Smooth muscle cell of the brain vasculature (primary cell): ENCODE measurements at places on chromosomes 6 and 20.

GRCh38 chr20:6388671-6389197 lies 265.9 kb upstream of the FERMT1 start:
- no peak for DNase-seq

- no peak for DNase-seq
Measured at GRCh38 chr20:52425701-52426100, 234.1 kb upstream of the ZFP64 start.

- DNase-seq, result no peak
Measured at GRCh38 chr6:32327103-32327502, 44.6 kb downstream of the TSBP1 start.

- DNase-seq, result no peak
Measured at GRCh38 chr6:34343806-34344205, 48.7 kb downstream of the NUDT3 start.

DNA sequence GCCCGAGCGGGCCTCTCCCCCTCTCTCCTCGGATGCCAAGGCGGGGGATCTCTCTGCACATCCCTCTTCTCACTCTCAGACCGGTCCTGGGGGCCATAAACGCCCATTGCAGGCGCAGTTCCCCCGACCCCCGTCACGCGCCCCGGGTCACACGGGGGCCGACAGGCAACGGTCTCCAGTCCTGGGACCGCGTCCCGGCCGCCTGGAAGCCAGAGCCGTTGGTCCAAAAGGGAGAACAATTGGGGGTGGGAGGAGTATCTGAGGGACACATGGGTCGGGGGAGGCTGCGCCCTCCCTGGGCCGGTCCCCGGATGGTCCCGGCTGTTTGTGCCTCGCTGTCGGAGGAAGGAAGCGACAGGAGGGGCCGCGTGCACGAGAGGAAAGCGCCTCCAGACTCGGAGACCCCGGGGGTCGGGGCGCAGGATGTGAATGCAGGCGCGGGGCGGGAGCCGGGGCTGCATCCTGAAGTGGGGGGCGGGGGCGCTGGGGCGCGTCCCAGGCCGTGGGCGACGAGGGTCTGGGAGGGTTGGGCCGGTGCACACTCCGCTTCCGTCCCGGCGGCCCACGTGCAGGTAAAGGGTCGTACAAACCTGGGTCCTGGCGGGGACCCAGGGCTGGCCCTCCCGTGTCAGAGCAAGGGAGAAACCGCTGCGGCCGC lies 903 bp downstream of the SLC4A11 start:
- DNase-seq, result no peak

- no peak for DNase-seq
Measured at GRCh38 chr6:165664559-165665383, 1.7 kb upstream of the PDE10A start.

GRCh38 chr6:43500921-43501320 lies 9.2 kb downstream of the LRRC73 start:
- DNase-seq, result no peak

GRCh38 chr20:57396984-57397692 lies 5.9 kb downstream of the RBM38 start:
- no peak for DNase-seq

DNA sequence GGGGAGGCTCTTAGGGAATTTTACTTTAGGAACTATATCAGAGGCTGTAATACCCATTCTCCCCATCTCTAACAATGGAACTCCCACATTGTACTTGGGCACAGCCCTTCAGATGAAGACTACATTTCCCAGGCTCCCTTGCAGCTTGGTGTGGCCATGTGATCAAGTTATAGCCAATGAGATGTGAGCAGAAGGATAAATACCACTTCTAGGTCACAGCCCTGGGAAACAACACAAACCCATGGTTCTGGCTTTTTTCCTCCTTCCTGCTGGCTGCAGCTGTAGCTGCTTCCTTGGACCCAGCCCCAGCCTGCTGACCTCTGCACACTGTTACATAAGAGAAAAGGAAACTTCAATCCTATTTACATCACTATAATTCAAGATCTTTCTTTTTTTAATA lies 445.9 kb upstream of the JARID2 start:
- peak; percentile 77 for DNase-seq

GRCh38 chr20:21677781-21678180 lies 27.7 kb upstream of the PAX1 start:
- no peak for DNase-seq

DNA sequence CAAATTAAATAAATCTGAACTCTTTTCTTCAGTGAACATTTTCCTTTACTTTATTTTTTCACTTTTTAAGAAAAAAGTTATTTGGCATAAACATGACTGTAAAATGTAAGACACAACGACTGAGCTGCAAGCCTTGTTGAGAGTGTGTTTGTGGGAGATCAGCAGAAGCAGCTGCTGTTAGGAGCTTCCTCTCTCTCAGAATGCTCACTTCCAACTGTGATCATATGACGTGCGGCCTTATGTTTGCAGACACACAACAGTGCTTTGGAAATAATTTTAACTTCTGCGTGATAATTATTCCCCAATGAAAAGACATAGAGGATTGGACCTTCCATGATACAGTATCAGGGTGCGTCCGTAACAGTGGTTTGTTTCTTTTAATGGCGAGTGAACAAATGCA lies 104.0 kb downstream of the ARHGAP18 start:
- no peak for DNase-seq

DNA sequence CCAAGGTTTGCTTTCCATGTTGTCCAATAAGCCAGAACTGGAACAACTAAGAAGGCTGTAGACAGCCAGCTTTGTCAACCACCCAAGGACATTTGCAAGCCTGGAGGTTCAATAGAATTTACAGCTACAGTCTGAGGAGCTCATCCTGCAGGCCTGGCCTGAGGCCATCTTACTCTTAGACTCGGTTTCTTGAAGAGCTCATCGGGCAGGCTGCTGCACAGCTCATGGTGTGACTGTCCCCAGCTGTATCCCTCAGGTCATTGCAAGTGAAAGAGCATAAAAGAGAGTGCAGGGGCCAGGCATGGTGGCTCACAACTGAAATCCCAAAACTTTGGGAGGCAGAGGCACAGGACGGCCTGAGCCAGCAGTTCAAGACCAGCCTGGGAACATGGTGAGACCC lies 96.9 kb upstream of the FOXQ1 start:
- DNase-seq, result no peak

DNA sequence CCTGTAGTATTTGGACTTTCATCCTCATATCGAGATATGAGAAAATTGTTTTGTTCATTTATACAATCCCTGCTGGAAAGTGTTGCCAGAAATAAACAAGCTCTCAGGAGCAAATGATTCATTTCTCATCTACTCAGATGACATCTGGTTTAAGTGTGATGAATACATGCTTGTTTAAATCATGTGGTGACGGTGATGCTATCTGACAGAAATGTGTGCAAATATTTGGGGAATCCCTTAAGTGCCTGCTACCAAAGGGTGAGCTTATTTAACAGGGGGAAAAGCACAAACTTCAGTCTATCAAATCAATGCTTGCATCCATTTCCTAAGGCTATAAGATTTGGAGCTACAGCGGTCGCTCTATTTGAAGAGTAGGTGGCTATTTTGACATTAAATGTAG lies 368.3 kb upstream of the SASH1 start:
- peak; percentile 17 for DNase-seq

- DNase-seq, result no peak
Measured at GRCh38 chr6:29488874-29489273, 1.1 kb upstream of the MAS1L start.

DNA sequence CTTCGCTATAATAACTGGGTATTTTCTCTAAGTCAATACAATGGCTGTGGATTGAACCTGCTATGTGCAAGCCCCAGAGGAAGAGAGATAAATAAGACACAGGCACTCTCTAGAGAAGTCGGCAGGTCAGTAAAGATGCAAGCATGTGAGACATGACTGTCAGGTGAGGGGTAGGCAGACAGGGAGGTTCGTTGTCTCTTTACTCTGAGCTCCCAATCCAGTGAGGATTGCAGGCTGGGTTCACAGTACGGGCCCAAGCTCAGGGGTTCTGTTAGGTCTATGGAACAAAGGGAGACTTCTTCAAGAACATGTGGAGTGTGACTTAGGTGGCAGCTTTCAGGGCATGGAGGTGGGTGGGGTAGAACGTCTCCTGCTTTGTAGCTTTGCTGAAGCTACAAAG lies 147.2 kb downstream of the PCSK2 start:
- no peak for DNase-seq

- DNase-seq, result no peak
Measured at GRCh38 chr20:53794529-53795115, 201.0 kb upstream of the ZNF217 start.

- DNase-seq, result no peak
Measured at GRCh38 chr6:1562171-1562955, 47.4 kb upstream of the FOXC1 start.

DNA sequence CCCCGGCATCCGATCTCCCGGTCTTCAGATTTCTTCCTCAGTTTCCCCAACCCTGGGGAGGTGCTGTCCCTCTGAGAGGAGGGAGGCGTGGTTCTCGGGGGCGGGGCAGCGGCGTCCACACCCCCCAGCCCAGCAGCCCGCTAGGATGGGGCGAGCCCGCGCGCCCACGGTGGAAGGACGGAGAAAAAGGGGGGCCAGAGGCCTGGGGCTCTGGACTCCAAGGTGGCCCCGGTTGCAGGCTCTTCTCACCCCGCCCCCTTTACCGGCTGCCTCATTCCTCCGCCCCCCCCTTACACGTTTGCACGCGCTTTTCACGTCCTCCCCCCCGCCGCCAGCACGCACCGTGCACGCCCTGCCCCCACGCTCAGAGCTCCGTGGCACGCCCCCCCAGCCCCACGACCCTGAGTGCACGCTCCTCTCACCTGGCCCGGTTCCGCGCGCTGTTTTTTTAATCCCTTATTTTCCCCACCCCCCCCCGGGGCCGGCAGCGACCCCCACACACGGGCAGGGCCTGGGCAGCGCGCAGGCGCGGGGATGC lies 402 bp downstream of the ZBTB12 start:
- DNase-seq, result no peak

DNA sequence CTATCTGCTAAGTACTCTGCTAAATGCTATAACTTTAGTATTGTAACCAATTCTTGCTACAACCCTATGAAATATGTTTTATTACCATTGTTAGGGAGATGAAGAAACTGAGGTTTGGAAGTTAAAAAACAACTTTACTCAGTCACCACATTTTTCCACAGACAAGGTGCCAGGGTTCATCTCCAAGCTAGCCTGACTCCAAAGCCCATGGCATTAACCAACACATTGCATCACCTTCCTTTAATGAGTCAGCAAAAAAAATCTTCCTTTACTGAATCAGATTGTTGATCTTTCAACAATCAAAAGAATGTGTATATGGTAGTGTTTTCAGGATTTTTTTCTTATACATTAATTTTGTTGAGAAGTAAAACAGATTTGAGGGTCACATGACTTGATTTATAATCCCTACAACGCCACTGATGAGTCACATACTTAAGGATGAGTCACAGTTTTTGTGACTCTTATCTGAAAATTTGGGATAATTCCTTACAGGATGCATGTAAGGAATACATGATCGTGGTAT lies 41.5 kb downstream of the MAN1A1 start:
- no peak for DNase-seq

- no peak for DNase-seq
Measured at GRCh38 chr6:4372866-4373265, 237.5 kb upstream of the ECI2 start.

- no peak for DNase-seq
Measured at GRCh38 chr20:3559637-3560036, 88.8 kb downstream of the ATRN start.

GRCh38 chr6:134004714-134005113 lies 47.7 kb downstream of the SLC2A12 start:
- no peak for DNase-seq

DNA sequence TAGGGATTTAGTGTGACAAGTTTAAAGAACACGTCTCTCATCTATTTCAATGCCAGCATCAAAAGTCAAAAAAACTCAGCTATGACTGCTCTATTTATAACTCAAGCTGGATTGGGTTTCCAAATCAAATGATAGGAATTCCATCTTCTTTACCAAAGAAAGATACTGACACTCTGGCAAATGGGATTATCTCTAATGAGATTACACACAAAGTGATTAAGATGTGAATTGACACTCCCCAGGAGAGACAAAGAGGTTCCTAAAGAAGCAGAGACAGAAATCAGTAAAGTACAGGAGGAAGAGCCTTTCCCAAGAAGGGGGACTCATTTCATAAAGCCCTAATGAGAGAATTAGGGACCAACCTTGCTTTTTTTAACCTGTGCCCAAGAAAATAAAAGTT lies 92.1 kb downstream of the ID4 start:
- no peak for DNase-seq

GRCh38 chr20:60591172-60591799 lies 633.1 kb downstream of the CDH26 start:
- no peak for DNase-seq

- no peak for DNase-seq
Measured at GRCh38 chr6:11779329-11780096, 910 bp upstream of the ADTRP start.

GRCh38 chr20:20369250-20370093 lies 1.6 kb downstream of the INSM1 start:
- DNase-seq, result no peak

DNA sequence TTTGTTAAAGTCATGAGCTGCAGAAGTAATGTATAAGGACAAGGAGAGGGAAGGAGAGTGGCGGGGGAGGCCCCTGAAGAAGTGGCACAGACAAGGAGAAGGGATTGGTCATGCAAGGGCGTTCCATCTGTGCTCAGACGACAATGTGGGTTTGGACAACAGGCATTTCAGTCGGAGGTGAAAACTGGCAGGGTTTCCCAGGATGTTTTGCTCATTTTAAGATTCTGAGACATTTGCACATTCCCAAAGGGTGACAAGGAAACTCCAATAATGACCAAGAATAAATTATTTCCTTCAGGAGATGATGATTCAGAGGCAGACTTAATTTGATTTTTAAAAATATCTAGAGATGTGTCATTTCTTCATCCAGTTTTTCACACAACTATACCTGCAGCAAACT lies 181.8 kb downstream of the HIVEP2 start:
- DNase-seq, result no peak

DNA sequence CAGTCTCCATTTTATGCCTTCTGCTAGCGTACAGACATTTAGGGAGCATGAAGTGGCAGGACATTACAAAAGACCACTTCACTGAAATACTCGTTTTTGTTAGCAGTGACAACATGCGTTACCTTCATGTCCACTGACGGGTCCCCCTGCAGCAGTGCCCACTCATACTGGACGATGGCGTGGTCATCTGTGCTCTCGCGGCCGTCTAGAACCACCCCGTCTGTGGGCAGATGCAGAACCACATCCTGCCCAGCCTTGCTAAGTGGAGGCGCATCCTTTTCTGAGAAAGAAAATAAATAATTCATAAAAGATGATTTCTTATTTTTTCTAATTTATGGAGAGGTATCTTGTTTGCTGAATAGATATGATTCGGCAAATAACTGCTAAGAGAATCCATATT lies 11.3 kb downstream of the LRP11 start:
- no peak for DNase-seq

- no peak for DNase-seq
Measured at GRCh38 chr6:42281570-42281969, 63.9 kb upstream of the MRPS10 start.
